Activated CD4-positive, CD25-positive, alpha-beta regulatory T cell treated with anti-CD3 and anti-CD28 coated beads, Interleukin-2, amount 50 U/mL, for 24 hours (primary cell): ENCODE measurements at places on chromosomes 16 and 17.

GRCh38 chr17:74220946-74221818 is 7.8 kb downstream of the TTYH2 start:
- no peak for ATAC-seq

DNA sequence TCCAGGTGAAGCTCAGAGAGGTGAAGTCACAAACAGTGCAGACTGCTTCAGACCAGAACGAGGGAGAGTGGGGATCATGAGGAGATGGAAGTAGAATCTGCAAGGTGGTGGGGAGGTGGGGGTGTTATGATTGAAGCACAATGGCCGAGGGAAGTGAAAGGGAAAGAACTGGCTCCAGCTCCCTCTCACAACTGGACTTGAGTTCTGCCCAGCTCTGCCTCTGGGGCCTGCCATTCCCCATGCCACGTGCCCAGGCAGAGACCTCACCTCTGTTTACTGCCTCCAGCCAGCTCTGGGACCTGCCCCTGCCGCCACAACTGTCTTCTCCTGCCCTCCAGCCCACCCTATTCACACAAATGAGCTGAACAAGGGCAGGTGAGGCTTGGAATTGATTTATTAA is 2.5 kb downstream of the PNMT start:
- ATAC-seq = no peak

DNA sequence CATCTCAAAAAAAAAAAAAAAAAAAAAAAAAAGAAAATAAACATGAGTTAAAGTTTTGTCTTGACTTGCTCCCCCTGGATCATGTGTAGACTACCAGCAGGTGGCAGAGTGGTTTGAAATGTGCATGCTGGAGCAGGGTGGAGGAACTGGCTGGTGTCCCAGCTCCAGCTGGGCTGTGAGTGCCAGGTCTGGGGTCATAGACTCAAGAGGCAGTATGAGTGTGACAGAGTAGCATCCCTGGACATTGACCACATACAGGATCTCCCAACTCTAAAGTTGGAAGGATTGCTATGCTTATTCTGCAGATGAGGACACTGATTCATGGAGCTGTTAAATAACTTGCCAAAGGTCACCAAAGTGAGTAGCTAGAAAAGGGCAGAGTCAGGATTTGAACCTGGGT is 198.0 kb upstream of the MPHOSPH6 start:
- no peak for ATAC-seq

- ATAC-seq = no peak
Observed at GRCh38 chr16:26993963-26994362, 72.8 kb upstream of the C16orf82 start.

GRCh38 chr17:30905742-30906100 is 317 bp downstream of the TEFM start:
- ATAC-seq = peak; percentile 8

DNA sequence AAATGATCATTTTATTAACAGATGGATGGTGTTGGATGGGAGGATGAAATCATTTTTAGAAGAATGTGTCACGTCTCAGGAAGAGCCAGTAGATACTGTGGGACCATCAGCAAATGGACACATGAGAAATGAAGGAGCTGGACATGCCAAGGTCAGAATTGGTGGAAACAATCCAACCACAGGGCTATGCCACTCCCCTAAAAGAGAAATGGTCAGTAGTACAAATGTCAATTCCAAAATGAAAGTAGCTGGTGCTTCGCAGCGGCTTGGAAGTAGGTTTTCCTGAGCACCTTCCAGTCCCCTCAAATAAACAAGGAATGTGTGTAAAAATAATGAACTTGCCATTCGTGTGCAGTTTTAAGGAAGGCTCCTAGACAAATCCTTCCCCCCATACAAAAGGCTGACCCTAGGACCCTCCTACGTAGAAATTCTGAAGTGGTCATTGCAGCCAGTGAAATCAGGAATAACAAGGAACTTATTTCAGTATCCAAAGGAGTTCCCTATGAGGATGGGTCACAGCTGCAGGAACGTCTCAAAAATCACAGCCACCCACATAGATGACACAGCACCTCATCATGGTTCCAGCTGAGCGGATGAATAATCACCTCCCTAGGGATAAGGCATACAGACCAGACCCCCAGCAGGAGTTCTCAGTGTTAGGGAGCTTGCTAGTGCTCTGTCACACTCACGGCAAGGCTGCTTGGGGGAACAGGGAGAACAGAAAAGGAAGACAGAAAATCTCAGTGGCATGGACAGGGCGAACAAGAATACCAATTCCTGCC is 239.2 kb downstream of the HS3ST3A1 start:
- no peak for ATAC-seq

GRCh38 chr16:76985392-76986045 is 205.5 kb upstream of the MON1B start:
- no peak for ATAC-seq

DNA sequence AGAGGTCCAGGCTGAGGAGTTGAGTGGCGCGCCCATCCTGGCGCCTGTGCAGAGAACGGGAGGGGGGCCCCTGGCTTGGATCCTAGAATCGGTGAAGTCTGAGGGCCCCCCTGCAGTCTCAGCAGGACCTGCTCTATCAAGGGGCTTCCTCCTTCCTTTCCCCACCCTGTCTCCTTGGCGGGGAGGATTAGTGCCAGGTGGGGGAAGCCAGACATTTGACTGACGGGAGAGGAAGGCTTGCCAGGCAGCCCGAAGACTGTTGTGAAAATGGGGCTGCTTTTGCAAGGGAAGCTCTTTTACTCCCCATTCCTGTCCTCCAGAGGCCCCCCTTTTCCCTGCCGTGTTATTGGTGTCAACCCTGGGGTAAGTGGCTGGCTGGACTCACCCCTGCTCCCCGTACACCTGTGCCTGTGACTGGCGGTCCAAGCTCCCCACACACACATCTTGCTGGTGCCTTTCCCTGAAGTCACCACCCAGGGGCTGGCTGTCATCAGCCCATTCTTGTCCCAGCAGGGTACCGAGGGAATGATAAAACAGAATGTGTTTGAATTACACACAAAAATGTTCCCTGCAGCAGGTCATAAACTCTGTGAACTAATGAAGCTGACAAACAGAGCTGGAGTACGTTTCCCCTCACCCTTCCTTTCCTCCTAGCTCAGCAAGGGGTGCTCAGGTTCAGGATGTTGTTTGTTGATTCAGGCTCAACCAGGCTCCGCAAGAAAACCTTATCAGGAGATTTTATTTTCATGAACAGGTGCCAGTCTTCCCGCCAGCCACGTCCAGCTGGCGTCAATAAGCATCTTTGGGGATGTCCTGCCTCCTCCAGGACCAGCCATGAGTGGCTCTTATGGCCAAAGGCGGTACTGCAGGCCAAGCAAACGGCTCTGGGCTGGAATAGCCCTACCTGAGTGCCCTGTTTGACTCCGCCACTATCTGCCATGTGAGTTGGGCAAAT is 4.4 kb upstream of the ARMC7 start:
- ATAC-seq = no peak

DNA sequence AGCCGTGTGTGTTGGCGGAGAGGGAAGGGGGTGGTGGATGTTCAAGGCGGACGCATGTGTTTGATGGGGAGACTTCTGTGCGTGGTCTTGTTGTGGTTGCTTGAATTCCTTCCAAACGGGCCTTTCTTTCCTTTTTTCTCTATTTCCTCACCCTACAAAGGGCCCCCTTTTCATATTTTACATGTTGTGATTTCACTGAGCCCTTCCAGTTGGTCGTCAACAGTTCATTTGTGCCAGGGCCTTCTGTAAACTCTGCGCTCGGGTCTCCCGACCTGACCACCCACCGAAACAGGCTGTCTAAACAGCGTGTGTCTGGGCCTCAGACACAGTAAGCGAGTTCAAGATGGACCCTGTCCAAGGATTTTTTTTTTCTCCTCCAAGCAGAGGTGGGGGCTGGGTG is 228.4 kb downstream of the IRF8 start:
- ATAC-seq = no peak

GRCh38 chr16:23821875-23822688 is 13.7 kb upstream of the PRKCB start:
- ATAC-seq = no peak

GRCh38 chr17:69912805-69913204 is 162.2 kb upstream of the KCNJ16 start:
- ATAC-seq = no peak

DNA sequence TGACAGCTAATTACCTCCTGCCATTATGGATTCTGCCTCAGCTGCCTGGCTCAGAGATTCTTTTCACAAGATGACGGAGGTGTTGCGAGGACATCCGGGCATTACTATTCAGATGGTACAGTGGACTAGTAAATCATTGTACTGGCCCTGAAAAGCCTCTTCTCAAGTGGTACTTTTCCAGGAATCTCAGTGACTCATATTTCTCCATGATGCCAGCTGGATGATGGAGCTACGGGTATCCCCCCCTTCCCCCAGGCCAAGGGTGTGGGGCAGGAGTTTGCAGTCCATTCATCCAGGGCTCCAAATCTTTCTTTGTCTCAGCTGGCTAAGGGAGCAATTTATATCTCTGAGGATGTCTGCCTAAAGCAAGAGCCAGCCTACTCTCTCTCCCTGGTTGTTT is 107.7 kb upstream of the GPR139 start:
- no peak for ATAC-seq

- no peak for ATAC-seq
Observed at GRCh38 chr17:37842401-37842800, 81.8 kb upstream of the TBC1D3K start.

DNA sequence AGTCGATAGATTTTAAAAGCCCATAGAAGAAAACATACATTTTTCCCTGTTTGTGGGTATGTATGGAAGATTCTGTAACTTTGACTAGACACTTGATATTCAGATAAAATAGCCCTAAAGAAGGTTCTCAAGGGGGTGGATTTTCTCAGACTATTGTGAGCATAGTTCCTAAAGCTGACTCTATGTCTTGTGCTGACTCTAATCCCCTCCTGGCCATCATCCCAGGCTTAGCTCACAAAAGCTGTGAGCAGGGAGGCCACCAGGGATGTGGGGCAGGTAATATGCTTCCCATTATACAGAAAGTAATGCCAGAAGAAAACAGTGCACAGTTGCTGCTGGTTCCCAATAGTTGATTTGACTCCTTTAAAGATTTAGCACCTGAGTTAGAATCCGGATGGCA is 32.0 kb downstream of the CDH13 start:
- no peak for ATAC-seq

GRCh38 chr16:27286451-27286850 is 17.9 kb upstream of the NSMCE1 start:
- no peak for ATAC-seq

DNA sequence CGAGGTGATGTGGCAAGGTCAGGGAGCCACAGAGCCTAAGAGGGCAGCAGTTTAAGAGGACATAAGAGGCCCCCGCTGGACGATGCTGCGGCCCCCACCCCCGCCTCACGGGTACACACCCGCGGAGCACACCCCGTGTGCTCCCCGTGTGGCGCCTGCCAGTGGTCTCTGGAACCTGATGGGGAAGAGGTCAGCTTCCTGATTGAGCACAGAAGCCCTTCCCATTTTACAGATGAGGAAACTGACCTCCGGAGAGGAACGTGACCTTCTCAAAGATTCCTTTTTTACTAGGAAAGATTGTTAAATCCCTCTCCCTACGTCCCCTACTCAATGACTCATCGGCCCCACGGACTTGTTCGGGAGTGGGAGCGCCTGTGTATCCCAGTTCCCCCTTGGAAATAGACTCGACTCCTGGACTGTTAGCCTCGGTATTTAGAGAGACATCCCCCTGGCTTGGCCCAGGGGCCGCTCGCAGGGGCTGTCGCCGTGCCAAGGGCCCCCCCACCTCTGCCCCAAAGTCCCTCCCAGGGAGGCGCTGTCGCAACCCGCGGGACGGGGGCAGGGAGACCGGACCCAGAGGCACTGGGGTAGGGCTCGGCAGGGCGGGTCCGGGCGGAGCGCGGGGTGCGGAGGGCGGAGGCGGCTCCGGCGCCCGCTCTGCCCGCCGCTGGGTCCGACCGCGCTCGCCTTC is at the start of gene ABCC3:
Gene ABCC3, plus strand, starts transcription at position 658 of the 691 bp plus-strand sequence. CDS start 56 bp downstream, outside the sequence.
- no peak for ATAC-seq

- ATAC-seq = no peak
Observed at GRCh38 chr17:18381158-18381952, 3.8 kb downstream of the EVPLL start.

DNA sequence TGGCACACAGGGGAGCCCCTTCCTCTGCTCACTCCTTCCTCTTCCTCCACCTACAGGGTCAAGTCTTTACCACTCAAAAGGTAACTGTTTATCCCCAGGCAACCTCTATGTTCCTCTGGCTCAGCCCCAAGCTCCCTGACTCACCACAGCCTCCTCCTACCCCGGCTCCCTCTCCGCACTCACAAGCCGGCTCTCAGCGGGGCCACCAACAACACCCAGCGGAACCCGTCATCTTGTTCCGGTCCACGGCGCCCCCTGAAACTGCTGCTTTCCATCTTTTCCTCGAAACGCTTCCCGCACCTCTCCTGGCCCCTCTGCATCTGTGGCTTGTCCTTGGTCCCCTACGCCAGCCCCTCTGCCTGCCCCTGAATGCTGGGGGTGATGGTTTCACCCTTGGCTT is 58.4 kb downstream of the NXN start:
- no peak for ATAC-seq

DNA sequence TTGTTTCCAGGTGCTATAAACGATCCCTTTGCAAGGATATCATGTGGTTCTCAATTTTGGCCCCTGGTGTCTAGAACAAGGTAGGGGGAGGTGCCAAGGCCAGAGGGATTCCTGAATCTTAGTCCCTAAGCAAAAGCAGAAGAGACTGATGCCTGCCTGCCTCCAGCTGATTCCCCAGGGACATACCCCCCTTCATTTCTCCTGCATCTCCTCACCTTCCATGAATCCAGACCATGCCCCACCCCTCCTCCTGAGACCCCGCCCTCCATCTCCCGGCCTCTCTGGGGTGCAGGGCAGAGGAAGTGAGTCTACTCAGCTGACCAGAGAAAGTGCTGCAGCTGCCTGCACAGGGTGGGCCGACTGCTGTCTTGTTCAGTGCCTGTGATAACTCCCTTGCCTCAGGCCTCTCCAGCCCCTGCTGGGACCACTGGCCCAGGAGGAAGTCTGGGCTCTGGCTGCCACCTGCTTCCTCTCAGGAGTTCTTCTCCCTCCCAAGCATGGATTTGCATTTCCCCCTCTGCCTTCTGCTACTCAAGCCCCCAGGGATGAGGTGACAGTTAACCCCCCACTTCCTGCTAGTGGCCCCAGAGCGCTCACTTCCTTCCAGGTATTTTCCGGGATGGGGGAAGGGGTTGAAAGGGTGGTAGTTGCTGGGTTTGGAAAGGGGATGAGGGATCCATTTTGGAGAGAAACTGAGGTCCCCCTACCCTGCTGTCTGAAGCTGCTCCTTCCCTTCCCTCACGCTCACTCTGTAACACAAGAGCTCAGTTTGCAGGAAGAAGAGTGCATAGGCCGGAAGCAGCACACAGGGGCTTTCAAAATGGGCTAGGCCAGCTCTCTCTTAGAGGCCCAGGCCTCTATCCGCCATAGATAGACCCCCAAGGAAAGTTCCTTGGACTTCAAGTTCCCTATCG is 10.5 kb upstream of the TSPOAP1 start:
- peak; percentile 18 for ATAC-seq
